ENCODE measurements at places on chromosomes 6 and 20.

DNA sequence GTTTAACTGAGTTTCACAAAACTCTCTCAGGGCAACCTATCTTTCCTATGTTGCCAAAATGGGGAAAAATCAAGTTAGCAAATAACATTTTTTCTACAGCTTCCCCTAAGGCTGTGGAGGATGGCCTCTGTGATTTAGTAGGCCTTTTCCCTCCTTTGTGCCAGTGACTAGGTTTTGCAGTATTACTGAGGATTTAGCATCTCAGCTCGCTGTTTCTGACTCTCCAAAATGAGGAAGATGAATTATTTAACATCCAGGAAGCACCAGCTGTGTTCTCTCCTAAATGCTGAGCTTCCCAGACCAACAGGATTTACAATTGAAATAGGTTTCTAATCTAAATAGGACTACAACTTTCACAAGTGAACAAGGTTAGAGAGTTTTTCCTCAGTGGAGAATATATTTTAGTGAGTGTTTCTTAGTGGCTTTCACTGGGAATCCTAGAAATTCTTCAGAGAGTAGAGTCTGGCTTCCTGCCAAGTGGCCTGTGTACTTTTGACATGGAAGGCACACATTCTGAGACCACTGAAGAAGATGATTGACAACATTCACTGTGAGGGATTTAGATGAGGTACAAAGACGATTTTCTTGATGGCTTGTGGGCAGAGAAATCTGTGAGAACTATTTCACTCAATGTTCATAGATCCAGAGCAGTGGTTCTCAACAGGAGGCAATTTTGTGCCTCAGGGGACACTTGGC, 62.4 kb downstream of the PTCHD4 start:
- DNase-seq = no peak

GRCh38 chr6:134512981-134513391, 195.1 kb upstream of the SGK1 start:
- no peak for DNase-seq

DNA sequence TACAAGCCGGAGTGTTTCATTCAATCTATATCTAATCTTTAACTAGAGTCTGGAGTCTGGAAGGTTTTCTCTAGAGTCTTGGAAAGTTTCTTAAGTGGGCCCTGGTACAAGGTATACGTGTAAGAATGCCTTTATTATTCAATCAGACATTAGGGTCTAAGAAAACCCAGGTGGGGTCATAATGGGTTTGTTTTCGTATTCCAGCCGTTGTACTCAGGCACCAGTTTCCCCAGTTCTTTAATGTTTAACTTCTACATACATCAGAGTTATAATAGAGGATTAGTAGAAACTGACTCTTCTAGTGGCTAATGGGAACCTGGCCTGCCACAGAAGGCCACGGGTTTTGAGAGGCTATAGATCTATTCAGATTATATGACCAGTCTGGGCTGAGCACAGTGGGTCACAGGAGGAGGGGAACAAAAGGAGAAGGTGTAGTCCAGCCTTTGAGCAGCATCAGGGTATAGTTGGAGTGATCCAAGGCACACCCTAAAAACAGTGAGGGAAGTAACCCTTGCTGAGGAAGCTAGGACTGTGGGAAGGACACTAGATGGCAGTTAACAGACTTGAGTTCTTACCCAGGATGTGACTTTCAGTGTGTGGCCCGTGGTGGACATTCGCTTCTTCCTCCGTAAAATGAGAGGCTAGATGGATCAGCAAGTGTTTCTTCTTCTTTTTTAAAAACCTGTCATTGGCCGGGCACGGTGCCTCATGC, 15.5 kb downstream of the FAM83B start:
- DNase-seq = no peak

DNA sequence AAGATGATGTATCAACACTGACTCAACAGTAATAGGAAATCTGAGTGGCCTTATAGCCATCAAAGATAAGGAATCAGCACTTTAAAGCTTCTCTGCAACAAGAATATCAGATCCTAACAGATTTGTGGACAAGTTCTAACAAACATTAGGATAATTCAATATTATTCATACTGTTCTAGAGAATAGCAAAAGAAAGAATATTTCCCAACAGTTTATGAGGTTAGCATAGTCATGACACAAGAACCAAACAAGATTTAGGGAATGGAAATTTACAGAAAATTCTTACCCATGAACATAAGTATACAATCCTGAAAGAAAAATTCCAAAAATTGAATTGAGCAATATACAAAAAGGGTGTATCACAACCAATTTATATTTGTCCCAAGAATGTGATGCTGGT, 64.3 kb upstream of the BTBD3 start:
- no peak for DNase-seq

DNA sequence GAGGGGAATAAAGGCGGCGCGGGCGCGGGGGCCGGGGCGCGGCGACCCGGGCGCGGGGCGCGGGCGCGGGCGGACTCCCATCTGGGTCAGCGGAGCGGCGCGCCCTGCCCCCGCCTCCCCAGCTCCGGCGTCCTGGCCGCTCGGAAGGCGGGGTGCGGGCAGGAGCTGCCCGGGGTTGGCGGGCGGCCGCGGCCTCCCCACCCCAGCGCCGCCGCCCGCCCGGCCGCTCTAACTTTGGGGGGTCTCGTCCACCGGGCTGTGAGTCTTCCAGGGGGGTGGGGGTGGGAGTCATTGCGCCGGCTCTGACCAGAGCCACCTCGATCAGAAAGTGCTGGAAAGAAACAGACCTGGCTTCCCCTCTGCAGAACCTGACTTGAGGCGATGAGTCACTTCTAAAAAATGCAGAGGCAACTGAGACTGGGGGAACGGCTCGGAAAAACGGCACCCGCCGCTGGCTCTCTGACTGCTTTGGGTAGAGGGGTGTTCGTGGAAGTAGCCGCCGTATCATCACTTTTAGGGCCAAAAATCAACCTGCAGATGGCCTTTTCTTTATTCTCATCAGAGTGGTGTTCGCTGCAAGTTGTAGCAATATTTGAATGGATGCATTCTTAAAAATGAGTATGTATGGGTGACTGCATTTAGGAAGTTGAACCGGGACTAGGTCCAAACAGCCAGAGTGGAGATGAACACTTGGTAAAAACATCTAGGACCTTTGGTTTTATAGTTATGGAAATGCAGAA, 667 bp downstream of the CAP2 start:
- DNase-seq = peak; percentile 45

GRCh38 chr6:24274441-24275083, 83.3 kb downstream of the DCDC2 start:
- no peak for DNase-seq

- DNase-seq = no peak
Observed at GRCh38 chr20:46977909-46978588, 83.4 kb downstream of the EYA2 start.

DNA sequence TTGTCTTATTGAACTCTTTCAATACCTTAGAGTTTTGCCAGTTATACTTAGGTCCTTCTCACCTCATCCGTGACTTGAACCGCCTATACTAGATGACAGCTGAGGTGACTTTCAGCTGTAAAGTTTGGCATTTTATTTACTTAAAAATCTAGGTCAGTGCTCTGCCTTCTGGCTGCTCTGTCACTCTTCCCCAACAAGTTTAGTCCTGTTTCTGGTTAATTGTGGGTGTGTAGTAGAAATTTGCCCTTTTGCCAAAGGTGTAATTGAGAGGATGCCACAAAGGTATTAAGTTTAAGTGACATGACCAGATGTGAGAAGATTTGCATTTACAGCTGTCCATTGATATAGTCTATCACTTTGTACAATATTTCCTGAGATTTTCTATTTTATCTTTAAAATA, 106.2 kb downstream of the FARS2 start:
- DNase-seq = no peak

DNA sequence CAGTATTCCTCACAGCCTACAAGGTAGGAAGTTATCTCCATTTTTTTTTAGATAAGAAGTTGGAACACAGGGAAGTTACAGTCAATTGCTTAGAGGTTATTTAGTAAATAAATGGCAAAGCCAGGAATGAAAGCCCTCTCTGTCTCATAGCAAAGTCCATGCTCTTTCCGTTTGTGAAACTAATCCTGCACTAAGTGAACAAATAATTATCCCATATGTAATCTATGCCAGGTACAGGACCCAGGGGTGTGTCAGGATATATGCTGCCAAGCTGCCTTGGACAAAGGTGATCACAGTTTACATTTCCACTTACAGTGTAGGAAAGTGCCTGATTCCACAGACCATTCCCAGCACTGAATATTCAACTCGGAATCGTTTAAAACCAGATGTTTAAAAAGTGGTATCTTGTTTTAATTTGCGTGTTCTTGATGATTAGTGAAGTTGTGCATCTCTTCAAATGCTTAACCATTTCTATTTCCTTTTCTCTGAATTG, 13.6 kb upstream of the GMDS start:
- DNase-seq = no peak

DNA sequence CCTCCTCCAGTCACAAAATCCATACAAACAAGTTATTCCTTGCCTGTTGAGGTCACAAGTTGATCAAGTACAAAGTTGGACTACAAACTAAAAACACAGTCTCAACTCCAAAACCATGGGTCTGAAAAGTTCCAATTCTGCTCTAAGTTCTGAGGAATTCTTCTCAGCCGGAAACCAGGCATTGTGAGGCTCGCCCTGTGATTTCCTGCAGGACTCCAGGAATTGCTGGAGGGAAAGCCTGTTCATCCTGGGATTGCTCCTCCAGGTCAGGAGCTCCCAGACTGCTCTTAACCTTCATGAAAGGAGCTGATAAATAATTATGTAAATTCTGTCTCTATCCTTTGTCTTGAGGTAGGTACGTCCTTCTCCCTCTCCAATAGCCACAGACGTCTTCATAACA, 8.5 kb downstream of the TRAM2 start:
- no peak for DNase-seq

GRCh38 chr6:27126815-27127537, 120.5 kb upstream of the PRSS16 start:
- peak; percentile 62 for DNase-seq

DNA sequence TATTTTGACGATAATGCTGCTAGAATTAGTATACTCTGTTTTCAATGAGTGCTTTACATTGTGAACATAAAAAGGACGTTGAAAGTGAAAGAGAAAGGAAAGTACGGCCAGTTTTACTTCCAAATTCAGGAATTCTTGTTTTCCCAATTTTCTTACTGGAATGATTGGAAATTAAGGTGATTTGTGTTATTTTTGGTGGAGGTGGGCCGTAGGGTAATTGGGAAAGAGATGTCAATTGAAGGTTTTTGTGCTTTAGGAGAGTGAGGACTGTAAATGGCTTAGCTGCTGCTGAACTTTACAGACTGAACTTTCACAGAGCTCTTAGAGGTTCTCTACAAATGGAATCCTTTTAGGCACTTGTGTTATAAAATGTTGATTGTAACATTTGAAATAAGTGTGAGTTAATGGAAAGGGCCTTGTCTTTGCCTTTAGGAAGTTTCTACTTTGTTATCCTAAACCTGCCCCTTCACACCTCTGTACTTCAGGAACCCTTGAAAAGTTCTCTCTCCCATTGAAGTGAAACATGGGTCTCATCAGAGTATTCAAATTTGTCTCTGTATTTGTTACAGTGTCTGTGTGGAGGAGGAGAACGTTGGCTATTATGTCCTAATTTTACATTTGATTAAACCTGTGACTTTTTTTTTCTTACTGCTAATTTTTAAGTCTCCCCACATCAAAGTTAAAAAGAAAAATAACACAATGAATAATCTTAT, 256.4 kb downstream of the ARID1B start:
- no peak for DNase-seq

DNA sequence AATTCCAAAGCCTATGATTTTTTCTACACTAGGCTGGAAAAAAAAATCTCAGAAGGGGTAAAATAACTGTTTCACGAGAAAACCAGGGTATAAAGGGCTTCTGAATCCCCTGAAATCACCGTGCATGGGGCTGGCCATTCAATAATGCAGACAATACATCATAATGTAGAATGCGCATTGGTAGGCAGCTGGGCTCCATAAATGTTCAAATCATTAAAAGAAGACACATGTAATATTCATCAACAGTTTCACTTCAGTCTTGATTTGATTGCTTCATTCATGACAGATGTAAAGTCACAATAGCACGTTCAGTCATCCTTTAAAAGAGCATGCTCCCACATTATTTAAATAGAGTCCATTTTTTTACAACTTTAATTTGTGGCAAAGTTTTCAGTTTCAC, 20.5 kb downstream of the PTCHD4 start:
- DNase-seq = no peak

GRCh38 chr6:100372326-100373091, 92.2 kb downstream of the SIM1 start:
- no peak for DNase-seq

DNA sequence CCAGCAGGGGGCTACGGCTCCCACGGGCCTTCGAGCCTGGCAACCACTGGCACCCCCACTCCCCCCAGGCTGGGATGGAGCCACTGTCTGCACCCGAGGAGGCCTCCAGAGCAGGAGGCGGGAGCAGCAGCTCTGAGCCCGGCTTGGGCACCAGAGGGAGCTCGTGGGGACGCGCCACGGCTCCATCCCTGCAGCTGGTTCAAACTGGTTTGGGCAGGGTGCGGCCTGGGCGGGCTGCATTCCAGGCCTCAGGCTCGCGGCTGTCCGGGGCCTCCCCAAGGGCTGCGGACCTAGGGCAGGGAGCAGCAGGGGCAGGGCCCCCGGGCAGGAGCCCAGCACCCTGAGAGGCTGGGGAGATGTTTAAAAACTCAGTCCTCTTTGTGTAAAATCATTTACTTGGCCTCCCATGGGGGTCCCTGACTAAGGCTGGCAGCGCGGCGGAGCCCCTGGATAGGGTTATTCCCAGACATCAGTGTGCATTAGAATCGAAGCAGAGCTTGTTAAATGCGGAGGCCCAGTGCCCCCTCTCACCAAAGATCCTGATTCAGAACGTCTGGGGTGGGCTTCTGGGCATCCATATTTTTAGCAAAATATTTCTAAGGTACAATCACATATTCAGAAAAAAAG, 4.1 kb upstream of the BCAS4 start:
- DNase-seq = peak; percentile 50

- DNase-seq = no peak
Observed at GRCh38 chr20:4949833-4950178, 51.5 kb downstream of the SLC23A2 start.

GRCh38 chr6:81511423-81511822, 241.1 kb downstream of the TENT5A start:
- DNase-seq = no peak
